ENCODE measurements at places on chromosomes 3 and 15.

GRCh38 chr3:42493798-42494151 is 8.7 kb upstream of the VIPR1 start:
- DNase-seq = no peak

- no peak for DNase-seq
These were observed 39.7 kb upstream of the EPHA3 start for GRCh38 chr3:89067736-89068135.

GRCh38 chr3:169524131-169524530 is 139.4 kb downstream of the MECOM start:
- DNase-seq = no peak

GRCh38 chr3:52934630-52935530 is 37.5 kb upstream of the STIMATE start:
- DNase-seq = peak; percentile 10

DNA sequence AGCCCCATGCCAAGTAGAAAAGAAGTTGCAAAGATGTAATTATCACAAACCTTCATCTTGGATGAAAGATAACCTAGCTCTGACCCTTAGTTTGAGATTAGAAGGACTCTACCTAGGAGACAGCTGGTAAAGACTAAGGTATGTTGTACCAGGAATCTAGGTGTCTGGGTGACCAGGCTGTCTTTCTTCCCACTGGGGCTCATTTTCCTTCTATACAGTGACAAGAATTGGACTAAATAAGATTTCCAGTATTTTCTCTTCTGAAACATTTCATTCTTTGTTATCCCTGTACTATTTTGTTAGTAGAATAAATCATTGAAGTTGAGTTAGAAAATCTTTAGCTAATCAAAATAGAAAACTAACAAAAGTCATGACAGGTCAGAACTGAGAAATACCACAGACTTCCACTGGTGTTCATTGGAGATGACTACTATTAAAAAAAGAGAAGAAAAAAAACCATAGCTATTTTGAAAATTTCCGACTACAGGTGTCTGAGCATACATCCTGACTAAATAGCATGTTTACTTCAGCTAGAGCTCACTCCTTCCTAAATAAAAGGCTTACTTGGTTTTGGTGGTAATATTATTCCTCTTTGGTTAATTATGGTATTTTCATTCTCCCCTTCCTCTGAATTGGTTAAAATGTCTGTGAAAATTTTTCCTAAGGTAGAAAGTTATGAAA is 10.1 kb downstream of the TGFBR2 start:
- no peak for DNase-seq

GRCh38 chr3:109155828-109156227 is 19.3 kb downstream of the C3orf85 start:
- no peak for DNase-seq

GRCh38 chr3:114464548-114464947 is 170.7 kb downstream of the TIGIT start:
- DNase-seq = no peak

DNA sequence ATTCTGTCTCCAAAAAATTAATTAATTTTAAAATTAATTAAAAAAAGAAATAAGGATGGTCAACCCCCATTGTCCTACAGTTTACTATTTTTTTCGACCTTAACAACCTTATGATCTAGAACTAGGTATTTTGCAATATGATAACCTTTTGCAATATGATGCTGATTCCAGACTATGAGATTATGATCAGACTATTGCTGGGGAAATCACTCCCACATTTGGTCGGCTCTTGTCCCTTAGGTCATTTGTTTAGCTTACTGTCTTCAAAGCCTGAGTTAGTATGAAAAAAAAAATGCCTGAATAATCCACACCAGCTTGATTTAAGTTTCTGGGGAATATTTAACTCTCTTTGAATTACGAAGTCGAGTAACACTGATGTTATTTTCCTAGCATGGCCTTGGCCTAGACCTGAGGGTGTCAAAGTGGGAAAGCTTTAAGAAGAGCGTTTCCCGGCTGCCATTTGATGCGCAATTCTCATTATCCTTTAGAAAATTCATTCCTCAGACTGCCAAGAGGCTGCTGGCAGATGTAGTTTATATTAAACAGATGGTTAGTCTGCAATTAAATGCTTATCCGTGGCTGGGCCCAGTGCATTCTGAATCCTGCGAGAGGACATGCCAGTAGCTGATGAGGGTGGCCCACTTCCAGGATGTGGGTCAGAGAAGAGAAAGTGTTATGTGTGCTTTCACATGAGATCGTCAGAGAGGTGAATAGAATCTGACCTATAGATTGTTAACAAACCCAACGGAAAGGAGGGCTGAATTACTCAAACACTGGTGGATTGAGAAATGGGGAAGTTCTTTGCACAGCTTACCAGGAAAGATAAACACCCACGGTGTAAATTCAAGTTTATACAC is 496.0 kb upstream of the THBS1 start:
- no peak for DNase-seq

DNA sequence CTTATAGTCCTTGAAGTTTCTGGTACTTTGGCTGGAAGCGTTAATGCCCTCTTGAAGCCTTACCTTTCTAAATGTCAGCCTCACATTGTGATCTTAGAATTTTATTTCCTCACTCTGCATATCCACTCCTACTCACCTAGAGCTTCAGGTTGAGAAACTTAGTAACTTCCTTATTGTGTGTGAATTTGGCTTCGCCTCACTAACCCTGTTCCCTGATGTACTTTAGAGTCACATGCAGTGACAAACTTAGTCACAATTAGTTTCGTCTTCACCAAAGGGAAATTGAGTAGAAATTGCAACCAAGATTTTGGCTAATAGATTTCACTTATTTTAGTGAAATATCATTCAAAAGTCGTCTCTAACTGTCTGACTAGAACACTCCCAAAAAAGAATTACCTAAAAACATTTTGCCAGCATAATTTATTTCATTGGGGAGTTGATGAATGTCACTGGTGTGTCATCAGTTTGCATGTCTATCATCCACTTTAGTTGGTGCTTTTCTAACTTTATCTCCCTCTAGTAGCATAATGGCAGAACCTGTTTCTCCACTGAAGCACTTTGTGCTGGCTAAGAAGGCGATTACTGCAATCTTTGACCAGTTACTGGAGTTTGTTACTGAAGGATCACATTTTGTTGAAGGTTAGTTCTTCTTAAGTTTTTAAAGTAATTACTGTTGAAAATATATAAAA is 960 bp downstream of the MFN1 start:
- DNase-seq = no peak

All from activated CD8-positive, alpha-beta memory T cell treated with anti-CD3 and anti-CD28 coated beads for 1 hour (primary cell).